ENCODE measurements at places on chromosomes 6 and 20.

DNA sequence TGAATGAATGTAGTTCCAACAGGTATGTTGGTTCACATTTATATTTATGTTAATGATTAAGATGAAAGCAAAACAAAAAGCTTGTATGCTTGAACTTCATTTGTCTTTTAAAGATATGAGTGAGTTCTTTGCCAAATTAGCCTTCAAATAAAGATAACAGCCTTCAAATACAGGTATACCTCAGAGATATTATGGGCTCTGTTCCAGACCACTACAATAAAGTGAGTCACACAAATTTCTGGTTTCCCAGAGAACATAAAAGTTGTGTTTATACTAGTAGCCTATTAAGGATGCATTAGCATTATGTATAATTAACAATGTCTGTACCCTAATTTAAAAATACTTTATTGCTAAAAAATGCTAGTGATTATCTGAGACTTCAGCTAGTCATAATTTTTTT is 245.3 kb upstream of the MAN1A1 start:
- no peak for DNase-seq

- DNase-seq, result no peak
Observed at GRCh38 chr6:16533721-16534136, 227.5 kb downstream of the ATXN1 start.

- DNase-seq, result no peak
Observed at GRCh38 chr6:94270091-94270948, 851.0 kb upstream of the EPHA7 start.

- no peak for DNase-seq
Observed at GRCh38 chr6:65071480-65071879, 635.5 kb downstream of the EYS start.

GRCh38 chr20:1225783-1226654 is at the start of gene RAD21L1:
RAD21L1 (plus strand) TSS chr20:1226044; CDS start chr20:1228454, 2,410 bp downstream.
- DNase-seq, result no peak

DNA sequence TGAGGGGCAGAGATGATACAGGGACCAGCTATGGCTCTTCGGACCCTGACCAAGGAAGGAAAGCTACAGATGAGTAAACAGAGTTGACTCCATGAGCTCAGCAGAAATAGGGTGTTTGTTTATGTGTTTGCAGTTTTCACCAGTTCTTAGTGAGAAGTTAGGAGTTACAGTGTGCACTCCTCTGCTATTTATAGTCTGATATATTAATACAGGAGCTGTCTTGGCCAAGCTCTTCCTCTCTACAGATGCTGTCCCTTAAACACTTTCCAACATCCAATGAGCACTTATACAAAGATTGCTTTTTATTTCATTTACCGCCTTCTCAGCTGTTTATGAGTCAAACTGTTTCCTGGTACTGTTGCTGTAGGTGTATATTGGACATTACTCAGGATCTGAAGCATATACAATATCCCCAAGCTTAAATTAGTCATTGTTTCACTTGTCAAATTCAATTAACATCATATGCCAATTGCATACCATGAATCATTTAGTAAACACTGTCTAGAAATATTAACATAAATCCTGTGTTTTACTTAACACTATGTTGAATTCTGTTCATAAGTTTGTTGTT is 618.0 kb downstream of the PRKN start:
- no peak for DNase-seq

DNA sequence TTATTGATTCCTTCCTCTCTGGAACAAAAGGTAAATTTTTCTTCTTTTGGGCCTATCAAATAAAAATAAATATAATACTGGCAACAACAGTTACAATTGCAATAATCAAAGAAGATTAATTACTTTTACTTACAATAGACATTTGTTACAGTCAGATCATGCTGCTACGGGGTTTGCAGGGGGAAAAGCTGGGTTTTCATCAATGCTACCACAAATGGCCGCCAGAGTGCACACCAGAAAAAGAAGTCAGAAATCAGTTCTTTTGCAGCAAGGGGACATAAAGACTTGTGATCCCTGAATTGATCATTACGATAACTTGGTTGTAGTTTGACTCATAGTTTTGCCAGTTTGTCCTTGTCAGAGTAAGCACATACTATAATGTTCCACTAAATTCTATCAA is 714.5 kb upstream of the EYS start:
- DNase-seq, result no peak

DNA sequence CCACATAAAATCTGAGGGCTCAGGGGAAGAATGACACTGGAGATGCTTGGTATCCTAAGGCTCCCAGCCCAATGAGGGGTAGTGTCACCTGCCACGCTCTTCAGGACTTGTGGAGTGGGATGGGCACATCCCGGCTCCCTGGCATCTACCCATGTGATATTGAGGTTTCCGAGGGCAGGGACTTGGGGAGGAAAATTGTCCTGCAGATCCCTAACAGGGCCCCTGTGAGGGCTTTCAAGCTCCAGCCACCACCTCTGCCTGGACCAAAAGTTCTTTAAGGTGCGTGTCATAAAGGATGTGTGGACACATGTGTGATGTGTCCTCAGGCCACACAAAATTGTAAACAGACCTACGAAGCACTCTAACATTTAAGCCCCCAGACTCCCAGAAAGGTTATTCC is 2.5 kb downstream of the SCML4 start:
- no peak for DNase-seq

- no peak for DNase-seq
Observed at GRCh38 chr6:67560068-67560467, 1075.0 kb upstream of the ADGRB3 start.

GRCh38 chr6:106511288-106512047 is 117.8 kb downstream of the RTN4IP1 start:
- DNase-seq, result no peak

- no peak for DNase-seq
Observed at GRCh38 chr20:38863024-38863851, 57.7 kb downstream of the PPP1R16B start.

- DNase-seq, result no peak
Observed at GRCh38 chr6:92176666-92177065, 1242.7 kb downstream of the EPHA7 start.

DNA sequence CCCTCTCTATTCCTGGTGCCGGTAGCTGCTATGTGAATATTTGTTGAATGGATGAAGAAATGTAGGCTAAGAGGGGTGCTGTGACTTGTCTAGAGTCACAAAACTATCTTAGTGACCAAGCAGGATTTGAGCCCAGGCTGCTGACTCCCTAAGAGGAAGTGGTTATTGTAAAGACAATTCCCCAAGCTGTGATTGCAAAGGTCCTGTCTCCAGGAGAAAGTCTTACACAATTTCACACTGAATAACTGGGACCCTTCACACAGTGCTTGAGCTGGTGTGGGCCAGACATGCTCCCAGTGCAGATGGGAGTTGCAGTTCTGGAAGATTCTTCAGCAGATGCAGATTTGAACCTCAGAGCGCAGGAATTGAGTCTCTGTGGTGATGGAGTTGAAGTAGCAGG is 38.1 kb downstream of the IYD start:
- DNase-seq, result no peak

DNA sequence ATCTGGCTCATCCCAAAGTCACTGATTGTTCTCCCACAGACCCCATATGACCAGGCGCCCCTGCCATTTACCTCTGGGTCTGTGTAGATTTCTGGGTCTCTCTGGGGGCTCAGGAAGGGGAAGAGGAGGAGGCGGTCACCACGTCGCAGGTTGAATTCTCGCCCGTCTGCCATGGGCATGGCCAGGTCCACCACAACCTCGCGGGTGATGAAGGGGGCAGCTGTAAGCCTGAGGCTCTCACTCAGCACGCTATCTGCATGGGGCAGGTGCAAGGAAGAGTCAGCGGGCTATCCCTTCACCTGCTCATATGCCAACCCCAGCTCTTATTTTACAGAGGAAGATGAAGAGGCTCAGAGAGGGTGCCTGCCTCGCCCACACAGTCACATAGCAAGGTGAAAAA is 30.5 kb upstream of the KCNB1 start:
- DNase-seq, result no peak

GRCh38 chr6:158517581-158517980 is 42.3 kb upstream of the TMEM181 start:
- DNase-seq, result no peak

Data from right renal cortex interstitium (tissue), 3 donors.